ENCODE measurements at places on chromosomes 3 and 15. TPM values are rescaled to one million over a fixed set of nuclear protein-coding genes. Genes with fewer than 3 reads are reported as not detected.

GRCh38 chr15:75738647-75739325 is 26.1 kb upstream of the CSPG4 start:
- peak overlapping the region; percentile 74 for H3K4me3 ChIP-seq
- H3K36me3 ChIP-seq, result no peaks in the 10 kb centered on the region
- peak overlapping the region; percentile 29 for H3K27ac ChIP-seq
- peak; percentile 83 for DNase-seq

DNA sequence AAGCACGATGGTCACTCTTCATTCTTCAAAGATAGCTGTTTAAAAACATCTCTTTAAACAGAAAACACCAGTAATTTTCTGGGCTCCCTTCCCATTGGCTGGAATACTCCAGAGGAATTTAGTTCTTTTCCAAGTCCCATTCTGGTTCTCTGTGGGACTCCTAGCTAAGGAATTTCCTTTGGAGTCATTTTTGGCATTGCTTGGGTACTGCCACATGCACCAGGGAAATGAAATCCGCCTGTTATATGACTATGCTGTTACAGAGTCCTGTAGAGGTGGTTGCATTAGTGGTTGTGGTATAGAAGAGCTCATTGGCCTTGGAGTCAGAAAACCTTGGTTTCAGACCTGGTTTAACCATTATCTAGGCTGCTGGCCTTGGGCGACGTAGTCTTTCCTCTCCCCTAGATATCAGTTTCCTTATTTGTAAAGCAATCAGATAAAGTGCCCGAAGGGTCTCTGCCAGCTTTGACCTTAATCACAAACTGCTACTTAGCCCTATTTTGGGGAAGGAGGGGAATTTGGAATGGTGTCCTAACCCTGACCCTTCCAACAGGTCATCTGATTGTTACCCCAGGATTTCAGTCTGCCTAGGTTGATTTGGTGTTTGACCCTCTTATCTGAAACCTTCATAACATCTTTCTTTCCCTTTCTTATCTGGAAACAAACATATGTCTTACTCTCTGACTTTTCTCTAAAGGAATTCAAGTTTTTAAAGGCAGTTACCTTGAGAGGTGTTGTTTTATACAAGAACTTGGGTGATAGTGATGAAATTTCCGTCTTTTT is 13.4 kb downstream of the RTP1 start:
- no peak for DNase-seq
- no peaks in the 10 kb centered on the region for H3K27me3 ChIP-seq
- peak overlapping the region; percentile 40 for H3K27ac ChIP-seq
- H3K4me3 ChIP-seq, result no peak overlapping the region

GRCh38 chr3:51687431-51688205 is 16.6 kb downstream of the TEX264 start:
- H3K4me3 ChIP-seq, result no peak overlapping the region
- no peaks in the 10 kb centered on the region for H3K27me3 ChIP-seq
- DNase-seq, result no peak
- H3K27ac ChIP-seq, result peak overlapping the region; percentile 85
- no peaks in the 10 kb centered on the region for H3K36me3 ChIP-seq

Gene GLDN
- 67.2 TPM for total RNA-seq

Gene GOLGA8B
- 94.4 TPM for total RNA-seq
